ENCODE measurements at places on chromosomes 2 and 18.

GRCh38 chr2:20457661-20458630 lies 11.1 kb downstream of the RHOB start:
- no peak for DNase-seq

GRCh38 chr2:218166791-218167190 lies at the start of gene CXCR1:
CXCR1 (minus strand) TSS chr2:218166962; CDS start chr2:218165211, 1,751 bp downstream.
- DNase-seq, result no peak

DNA sequence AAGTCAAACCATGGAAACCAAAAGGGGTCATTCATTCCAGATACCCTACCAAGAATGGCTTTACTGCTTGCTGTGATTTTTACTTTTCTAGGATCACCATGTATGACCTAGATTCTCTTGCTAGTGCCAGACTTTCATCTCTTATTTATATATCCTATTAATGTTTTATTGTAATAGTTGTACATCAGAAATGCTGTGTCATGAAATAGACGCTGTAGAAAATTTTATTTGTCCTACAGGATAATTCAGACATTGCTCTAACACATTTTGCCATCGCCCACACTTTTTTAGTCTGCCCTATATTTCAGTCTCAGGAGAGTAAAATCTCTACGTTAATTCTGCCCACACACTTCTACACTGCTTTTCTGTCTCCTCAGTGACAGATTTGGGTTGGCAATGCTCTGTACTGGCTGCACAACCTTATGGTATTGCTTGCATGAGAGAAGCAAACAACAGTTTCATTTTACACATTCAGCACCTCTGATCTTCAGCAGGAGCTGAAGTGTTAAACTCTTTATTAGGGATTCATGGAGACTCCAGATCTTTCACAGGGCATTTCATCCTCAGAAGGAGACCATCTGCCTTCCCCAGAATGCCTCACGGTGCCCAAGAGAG lies 871.8 kb upstream of the CHAC2 start:
- DNase-seq, result no peak

DNA sequence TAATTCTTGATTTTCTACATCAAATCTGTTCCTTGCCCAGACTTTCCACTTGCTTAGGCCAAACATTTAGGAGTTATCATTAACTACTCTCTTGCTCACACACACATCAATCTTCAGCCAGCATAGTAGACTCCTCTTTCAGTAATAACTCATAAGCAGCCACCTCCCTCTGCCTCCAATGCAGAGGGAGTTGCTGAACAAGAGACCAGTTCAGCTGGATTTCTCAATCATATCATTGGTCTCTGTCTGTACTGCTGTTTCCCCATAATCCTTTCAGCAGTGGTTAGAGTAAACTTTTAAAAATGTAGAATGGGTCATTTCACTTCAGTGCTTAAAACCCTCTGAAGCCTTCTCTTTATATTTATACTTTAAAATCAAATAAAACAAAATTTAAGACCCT lies 112.9 kb downstream of the SLC39A10 start:
- no peak for DNase-seq

- no peak for DNase-seq
Measured at GRCh38 chr2:230981704-230982103, 14.2 kb upstream of the SPATA3 start.

DNA sequence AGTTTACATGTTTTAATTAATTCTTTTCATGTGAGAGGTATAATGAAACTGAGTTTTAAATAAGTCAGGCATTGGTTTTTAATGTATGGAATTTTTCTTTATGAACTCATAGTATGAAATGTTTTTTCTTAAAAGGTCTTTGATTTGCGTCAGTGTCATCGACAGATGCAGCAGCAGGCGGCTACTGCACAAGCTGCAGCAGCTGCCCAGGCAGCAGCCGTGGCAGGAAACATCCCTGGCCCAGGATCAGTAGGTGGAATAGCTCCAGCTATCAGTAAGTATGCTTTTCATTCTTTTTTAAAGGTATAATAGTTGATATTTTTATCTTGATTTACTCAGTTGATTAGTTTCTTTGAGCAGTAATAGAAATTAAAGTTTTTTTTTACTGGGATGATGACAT lies 46.5 kb downstream of the SMAD4 start:
- DNase-seq, result no peak

- DNase-seq, result no peak
Measured at GRCh38 chr2:71546275-71546638, 92.9 kb downstream of the DYSF start.

DNA sequence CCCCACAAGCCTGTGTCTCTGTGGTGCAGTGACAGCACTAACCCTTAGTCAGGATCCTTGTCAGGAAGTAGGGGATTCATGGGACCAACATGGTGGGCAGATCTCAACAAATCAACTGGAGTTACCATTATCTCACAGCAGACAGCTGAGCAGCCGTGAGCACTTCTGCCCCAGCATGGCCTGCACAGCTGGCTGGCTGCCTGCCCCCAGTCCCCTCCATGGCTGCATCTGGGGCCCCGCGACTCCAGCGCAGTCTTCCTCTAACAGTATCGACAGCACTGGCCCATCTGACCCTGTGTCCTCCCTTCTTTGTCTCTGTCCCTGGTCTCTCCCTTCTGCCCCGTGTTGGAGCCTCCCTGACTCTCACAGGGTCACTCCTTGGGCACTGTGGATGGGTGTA lies 4.7 kb upstream of the ADCY3 start:
- DNase-seq, result no peak

Data from RKO (cell line).